ENCODE measurements at places on chromosomes 13 and 19.
A peak's percentile ranks its signal among the peaks of the same experiment; 100 is the strongest.

- DNase-seq, result no peak
- no peaks in the 10 kb centered on the region for H3K36me3 ChIP-seq
- H3K27ac ChIP-seq, result no peak overlapping the region
- H3K27me3 ChIP-seq, result no peaks in the 10 kb centered on the region
- H3K4me1 ChIP-seq, result peaks cover 3% of the 10 kb centered on the region
These were observed 8.3 kb downstream of the NTN5 start for GRCh38 chr19:48664476-48664875.

DNA sequence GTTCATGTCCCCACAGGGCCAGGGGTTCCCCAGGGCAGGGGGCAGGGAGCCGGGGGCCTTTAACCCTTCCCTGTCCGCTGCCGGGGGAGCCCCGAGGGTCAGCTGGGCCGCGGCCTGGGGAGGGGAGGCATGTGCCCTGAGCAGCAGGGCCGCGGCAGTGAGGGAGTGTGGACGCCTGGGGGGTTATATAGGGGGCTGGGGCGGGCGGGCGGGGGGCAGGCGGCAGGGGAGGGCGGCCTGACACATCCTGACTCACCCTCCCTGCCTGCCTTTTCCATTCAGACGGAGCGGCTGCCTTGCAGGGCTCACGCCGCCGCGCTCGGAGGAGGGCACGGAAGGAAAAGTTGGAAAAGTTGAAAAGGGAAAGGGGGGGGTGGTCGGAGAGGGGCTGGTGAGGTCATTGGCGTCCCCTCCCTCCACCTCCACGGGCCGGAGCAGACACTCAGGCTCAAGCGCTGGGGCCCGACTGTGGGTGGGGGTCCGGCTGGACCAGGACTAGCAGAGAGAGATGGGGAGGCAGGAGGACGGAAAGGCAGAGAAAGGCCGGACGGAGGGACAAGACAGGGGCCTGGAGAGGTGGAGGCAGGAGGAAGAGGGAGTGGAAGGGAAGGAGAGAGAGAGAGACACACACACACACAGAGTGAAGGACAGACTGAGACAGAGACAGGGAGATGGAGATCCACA, at the start of gene IL11:
TSS of gene IL11 (minus strand) at position 159 of the 684 bp plus-strand sequence. CDS start at position 6, 153 bp downstream.
- peak within 1 kb of the TSS; percentile 36 for H3K4me3 ChIP-seq
- H3K27ac ChIP-seq, result no peak within 1 kb of the TSS
- peaks cover 5% of the 10 kb centered on the region for H3K27me3 ChIP-seq
- H3K36me3 ChIP-seq, result no peaks in the 10 kb centered on the region

DNA sequence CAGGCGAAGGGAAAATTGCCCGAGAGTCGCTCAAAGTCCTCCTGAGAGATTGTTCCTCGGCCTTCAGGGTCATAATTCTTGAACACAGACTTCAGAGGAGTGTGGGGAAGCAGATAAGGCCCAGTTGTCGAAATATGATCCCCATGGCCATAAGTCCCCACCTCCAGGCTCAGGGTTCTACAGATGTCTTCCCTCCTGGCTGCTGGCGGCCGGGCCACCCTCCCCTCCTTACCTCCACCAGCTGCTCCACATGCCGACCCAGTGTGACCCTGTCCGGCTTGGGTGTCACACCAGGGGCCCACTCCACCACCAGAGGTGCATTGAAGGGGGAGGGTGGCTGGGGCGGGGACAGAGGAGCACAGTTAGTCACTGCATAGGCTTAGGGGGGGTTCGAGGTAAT, 10.1 kb downstream of the FAM98C start:
- peaks cover 6% of the 10 kb centered on the region for H3K4me1 ChIP-seq
- H3K27ac ChIP-seq, result no peak overlapping the region
- no peaks in the 10 kb centered on the region for H3K36me3 ChIP-seq

GRCh38 chr19:46718157-46718933, 1.4 kb upstream of the PRKD2 start:
- peak overlapping the region; percentile 67 for H3K4me3 ChIP-seq
- DNase-seq, result no peak
- peak overlapping the region; percentile 93 for H3K27ac ChIP-seq

- H3K36me3 ChIP-seq, result peaks cover 5% of the 10 kb centered on the region
- no peaks in the 10 kb centered on the region for H3K27me3 ChIP-seq
- H3K4me3 ChIP-seq, result no peak overlapping the region
These were observed 13.8 kb upstream of the NPAS1 start for GRCh38 chr19:47005873-47006272.

- H3K4me3 ChIP-seq, result no peak overlapping the region
- DNase-seq, result peak; percentile 82
- no peaks in the 10 kb centered on the region for H3K36me3 ChIP-seq
- no peak overlapping the region for H3K27ac ChIP-seq
- no peaks in the 10 kb centered on the region for H3K27me3 ChIP-seq
These were observed 213.1 kb upstream of the SGCG start for GRCh38 chr13:22967669-22968068.

DNA sequence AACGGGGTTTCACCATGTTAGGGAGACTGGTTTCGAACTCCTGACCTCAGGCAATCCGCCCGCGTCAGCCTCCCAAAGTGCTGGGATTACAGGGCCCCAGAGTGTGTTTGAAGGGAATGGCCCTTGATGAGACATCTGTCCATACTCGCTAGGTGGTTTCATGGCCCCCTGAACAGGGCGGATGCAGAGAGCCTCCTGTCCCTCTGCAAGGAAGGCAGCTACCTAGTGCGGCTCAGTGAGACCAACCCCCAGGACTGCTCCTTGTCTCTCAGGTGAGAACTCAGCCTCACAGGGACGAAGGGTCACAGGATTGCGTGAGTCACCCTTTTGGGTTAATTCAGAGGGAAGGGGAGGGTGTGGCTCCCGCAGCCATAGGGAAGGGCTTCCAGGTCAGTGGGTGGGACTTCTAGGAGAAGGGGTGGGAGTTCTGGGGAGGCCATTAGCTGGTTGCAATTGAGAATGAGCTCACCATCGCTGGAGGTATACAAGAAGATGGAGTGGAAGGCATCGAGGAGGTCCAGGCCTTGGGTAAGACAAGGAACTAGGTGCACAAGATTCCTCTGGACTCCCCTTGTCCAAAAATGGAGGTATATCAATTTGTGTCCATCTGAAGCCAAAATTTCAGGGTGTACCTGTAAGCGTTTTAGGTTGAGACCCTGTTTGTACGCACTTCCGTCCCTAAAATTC, 9.2 kb downstream of the SHD start:
- no peaks in the 10 kb centered on the region for H3K4me1 ChIP-seq
- no peaks in the 10 kb centered on the region for H3K36me3 ChIP-seq
- H3K27ac ChIP-seq, result no peak overlapping the region
- H3K27me3 ChIP-seq, result peaks cover 82% of the 10 kb centered on the region
